ENCODE measurements at places on chromosomes 4 and X.

- DNase-seq: no peak
These were observed 10.7 kb downstream of the SGMS2 start for GRCh38 chr4:107835406-107835805.

DNA sequence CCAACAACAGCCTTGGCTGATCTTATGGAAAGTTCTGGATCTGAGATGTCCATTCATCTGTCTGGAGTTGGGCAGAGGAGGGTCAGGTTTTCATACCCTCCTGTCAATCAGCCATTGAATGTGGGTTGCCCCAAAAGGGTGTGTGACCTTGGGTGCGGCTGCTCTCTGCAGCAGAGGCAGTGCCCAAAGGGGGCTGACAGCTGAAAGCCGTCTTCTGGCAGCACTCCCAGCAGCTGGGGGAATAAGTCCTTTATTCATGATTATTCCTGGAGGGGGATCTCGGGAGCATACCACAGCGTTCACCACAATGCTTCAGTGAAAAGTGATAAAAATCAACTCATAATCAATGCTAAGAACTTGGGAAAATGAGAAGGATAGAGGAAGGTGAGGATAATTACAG lies 54.7 kb downstream of the OTC start:
- DNase-seq: no peak

- DNase-seq: no peak
These were observed 214.0 kb upstream of the UGT8 start for GRCh38 chr4:114384629-114385028.

- DNase-seq: no peak
These were observed 93.2 kb upstream of the ATP8A1 start for GRCh38 chr4:42750091-42750490.

DNA sequence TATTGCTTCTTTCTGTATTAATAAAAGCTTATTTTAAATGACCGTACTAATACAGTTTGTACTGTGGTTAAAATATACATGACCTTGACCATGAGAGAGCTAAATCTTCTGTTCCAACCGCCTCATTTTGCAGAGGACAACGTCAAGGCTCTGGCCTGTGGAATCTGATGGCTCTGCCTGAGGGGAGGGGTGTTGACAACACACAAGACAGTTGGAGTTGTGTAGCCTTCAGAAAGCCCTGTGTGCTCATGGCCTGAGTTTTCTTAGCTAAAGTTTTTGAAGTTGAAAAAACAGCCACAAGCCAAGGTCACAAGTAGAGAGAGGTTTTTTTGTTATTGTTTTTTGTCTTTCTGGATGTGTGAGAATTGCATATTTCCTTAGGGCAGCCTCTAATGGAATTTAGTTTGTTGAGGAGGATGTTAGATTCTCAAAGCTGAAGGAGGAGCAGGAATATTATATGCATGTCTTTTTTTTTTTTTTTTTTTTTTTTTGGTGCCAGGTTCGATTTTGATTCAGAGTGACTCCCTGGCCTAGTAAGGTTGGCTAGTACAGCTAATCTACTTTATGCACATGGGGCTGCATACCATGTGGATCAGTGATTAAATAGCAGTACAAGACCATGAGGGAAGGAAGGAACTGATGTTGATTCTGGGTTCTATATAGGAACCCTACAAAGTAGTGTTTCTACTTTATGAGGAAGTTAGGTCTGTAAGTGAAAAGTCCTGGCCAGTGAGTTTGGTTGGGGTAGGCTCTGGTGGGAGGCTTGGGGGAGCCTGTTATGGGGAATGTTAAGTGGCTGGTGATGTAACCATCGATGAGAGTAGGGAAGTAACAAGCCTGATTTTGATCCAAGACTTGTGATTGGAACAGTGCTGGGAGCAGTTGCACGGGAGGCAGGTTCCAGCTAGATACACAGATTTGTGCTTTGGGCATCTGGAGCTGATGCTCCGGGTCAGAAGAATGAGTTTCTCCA lies 20.3 kb downstream of the SMS start:
- DNase-seq: no peak

GRCh38 chr4:78784236-78784865 lies 8.2 kb downstream of the BMP2K start:
- no peak for DNase-seq

DNA sequence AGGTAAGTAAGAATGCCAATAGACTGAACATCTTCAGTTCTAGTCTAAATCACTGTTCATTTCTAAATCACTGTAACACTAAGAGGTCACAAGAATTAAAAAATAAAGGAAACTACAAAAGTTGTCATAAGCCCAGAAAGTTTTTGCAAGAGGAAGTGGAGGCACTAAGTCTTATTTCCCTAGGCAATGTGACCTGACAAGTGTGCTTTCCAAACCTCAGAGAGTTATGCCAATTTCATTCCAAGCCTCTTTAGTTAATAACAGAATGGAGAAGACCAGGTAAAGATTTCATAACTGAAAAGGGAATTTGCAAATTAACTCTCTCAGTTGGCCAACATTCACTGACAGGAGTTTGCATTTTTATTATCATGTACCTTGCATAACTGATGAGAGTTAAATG lies 40.5 kb downstream of the BBS12 start:
- no peak for DNase-seq

GRCh38 chr4:138609943-138610350 lies 367.8 kb upstream of the SLC7A11 start:
- peak; percentile 55 for DNase-seq

DNA sequence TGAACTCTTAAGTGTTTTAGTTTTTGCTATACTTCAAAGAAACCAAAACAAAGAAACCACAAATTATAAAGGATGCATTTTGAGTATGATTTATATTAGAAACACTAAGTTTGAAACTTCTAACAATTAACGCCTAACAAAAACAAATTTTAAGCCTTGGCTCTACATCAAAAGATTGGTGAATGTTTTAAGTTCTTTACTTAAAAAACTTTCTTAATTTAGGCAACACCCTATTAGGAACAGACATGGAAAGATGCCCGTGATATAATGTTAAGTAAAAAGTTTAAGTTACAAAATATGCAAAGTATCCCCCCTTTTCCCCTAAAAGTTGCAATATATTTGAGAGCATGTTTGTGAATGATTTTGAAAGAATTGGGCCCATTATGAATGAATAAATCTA lies 21.2 kb downstream of the PROM1 start:
- no peak for DNase-seq

GRCh38 chr4:83639849-83640493 lies 104.1 kb downstream of the GPAT3 start:
- peak; percentile 64 for DNase-seq

DNA sequence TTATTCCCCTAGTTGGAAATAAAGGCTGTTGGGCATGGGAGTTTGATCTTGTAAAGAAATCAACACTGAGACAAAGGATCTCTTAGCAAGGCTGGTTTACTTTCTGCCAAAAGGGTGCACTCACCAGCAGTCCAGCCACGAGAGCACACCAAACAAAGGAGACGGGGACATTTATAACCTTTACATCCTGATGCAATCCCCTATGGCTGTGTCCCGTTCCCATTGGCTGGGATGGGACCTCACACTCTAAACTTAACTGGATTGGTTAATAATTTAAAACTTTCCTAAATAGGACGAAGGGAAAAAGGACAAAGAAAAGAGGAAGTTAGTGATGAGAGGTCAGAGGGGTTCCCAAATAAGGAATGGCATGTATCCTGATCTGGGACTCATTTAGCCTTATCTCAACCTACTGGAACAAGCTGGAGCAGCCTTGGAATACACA lies 17.9 kb downstream of the METAP1 start:
- no peak for DNase-seq

- DNase-seq: no peak
These were observed 6.0 kb downstream of the DGKQ start for GRCh38 chr4:967113-968104.

DNA sequence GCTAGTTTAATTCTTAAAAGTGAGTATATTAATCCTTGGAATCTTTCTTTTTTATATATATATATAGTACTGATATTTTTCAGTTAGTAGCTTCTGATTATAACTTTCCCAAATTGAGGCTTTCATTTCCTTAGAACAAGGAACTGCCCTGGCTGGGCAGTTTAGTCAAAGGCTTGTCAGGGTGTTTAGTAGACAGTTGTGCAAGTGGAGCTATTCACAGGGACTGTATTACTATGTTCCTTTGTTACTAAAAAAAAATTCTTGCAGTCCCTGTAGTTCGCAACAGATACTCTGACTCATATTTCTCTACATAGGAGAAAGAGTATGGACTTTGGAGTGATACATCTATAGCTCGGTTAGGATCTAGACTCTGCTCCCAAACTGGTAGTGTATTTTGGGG lies 20.8 kb downstream of the USO1 start:
- DNase-seq: no peak

DNA sequence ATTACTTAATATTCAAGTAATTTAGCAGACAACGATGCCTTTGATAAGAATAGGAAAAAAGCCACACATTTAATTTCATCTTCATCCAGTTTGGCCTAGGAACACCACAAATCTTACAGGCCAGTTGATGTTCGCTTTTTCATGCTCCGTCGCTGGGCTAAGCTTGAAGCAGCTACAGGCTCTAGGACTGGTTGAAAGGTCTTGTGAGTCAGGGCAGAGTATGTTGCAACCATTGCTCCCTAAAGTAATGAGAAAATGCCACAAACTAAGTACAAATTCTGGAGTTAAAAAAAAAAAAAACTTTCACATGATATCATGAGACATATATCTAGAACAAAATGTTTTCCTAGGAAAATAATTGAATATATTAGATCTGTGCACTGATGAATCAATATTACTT lies 123.8 kb downstream of the RPS6KA6 start:
- no peak for DNase-seq

GRCh38 chr4:84231539-84232055 lies 267.5 kb downstream of the NKX6-1 start:
- no peak for DNase-seq

GRCh38 chr4:42302348-42302747 lies 94.9 kb upstream of the SHISA3 start:
- peak; percentile 56 for DNase-seq

DNA sequence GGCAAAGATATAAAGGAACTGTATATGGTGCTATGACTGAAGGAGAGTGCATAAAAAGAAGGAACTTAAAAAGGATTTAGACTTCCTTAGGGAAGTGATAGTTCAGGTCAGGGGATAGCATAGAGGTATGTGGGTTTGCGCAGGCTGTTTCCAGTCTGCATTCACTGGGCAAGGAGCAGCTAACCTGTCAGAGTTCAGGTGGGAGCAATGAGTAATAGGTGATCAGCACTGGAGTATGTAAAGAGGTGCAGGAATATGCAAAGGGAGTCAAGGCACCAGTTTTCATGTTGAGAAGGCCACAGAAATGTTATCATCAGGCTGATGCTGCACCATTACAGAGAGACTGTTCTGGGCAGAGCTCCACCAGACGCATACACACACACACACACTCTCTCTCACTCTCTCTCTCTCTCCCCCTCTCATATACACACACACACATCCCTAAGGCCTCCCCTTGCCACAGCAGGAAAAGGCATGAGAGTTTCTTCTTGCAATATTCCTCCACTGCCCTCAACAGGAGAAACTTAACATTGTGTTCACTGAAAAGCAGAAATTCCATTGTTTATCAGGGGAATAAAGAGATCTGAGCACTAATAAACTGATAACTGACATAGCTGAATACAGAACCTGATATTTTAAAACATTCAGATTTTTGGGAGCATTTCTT lies 256.4 kb upstream of the GRID2 start:
- DNase-seq: no peak

Measured in urothelium cell line (cell line).